ENCODE measurements at places on chromosomes 1 and 21. TPM values are rescaled to one million over a fixed set of nuclear protein-coding genes. Genes with fewer than 3 reads are reported as not detected.

Gene MIB2
- total RNA-seq: 43.6 TPM

Gene EPB41
- 18.6 TPM for total RNA-seq

Gene OR2L2
- not detected for total RNA-seq

Gene SDE2
- total RNA-seq: 27.7 TPM

Gene RGS8
- total RNA-seq: not detected

Gene IGSF3
- total RNA-seq: 0.60 TPM

Gene CYP4A11
- total RNA-seq: not detected

Gene AADACL3
- total RNA-seq: not detected

Gene GBP6
- total RNA-seq: not detected

- DNase-seq: no peak
Observed at GRCh38 chr1:211503542-211503941, 11.6 kb upstream of the RD3 start.

- DNase-seq: peak; percentile 5
Observed at GRCh38 chr1:233790662-233791371, 113.7 kb upstream of the SLC35F3 start.

DNA sequence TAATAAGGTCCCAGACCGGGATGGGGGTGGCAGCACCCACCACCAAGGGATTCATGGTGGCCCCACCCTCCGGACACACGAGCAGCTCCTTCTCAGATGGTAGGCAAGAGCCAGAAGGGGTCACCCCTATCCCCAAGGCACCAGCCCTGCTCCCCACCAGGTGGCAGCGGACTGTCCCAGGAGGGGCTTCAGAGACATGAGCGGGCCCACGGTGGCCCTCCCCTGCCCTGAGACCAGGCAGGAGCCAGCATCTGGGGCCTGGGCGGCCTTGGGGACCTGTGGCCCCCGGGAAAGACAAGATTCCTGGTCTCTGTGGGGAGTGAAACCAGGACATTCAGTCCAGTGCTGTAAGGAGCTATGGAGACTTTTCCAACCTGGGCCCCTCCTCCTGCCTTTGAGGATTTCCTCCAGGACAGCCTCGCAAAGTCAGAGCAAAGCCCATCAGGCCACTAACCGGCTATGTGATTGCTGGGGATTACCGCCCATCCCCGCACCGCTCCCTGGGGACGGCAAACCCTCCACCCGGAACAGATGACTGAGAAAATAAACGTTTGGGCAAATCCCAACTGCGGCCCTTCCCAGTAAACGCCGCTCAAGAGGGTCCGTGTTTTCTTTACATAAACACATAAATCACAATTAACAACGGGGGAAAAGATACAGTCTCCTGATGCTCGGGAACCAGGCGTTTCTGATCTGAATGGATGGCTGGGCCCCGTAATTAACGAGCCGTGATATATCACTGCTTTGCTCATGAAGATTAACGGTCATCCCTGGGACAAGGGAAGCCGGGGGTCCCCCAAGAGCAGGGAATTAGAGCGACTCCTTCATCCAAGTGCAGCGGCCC is 50.9 kb upstream of the ARHGEF16 start:
- no peak for DNase-seq

DNA sequence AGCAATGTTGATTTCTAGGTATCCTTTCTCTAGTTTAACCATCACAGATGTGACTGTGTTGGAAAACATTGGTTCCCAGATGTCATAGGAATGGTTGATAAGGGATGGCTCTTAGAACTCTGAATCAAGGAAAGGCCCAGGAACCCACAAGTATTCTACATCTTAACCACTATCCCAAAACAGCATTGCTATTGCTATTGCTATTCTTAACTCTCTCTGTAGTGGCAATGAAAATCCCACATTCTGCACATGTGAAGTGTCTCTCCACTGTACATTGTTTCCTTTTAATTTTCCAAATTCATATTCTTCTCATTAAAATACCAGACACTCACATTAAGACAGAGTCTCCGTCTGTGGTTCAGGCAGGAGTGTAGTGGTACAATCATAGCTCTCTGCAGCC is 420.4 kb upstream of the RUNX1 start:
- no peak for DNase-seq

DNA sequence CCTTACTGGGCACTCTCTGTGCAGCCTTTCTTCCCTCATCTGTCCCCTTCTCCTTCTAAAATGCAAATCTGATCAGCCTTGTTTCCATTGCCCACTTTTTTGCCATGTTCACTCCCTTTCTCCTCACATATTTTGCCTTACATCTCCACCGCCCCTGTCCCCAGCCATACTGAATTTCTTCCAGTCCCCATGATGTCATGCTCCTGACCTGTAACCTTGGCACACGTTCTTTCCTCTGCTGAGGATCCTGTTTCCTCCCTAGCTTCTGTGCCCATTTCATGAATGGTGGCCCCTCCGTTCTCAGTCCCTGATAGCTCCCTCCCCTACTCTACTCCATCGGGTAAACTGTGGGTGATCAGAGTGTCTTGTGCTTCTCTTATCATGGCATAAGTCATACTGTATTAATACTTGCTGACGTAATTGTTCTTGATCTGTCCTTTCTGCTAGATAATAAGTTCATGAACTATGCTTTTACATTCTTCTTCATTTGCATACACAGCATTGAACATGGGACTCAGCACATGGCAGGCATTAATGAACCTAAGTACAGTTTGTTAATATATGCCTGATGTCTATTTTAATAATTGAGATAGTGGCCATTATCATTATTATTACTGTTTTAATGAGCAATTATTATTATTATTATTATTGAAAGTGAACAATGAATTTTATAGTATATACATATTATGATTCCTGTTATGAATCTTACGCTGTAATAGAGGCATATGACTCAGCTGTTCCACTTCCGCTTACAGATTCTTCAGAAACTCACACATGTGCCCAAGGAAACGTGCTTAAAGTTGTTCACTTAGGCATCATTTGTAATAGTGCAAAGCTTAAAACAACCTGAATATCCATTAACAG is 28.5 kb downstream of the MAP3K21 start:
- no peak for DNase-seq

DNA sequence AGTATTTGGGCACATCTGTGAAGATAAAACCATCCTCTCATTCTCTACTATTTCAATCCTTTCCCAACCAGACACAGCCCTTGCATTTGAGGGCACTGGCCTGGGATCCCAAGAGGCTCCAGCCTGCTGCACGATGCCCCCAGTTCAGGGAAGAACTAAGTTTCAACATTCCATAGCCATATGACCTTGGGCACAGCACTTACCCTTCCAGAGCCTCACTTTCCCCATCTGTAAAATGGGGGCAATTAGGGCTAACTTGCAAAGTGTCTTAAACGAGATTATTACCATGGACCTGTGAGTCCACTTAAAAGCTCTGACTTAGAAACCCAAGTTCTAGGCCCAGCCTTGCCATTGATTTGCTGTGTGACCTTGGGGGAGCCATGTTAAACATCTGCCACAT is 22.9 kb downstream of the CDCP2 start:
- no peak for DNase-seq

DNA sequence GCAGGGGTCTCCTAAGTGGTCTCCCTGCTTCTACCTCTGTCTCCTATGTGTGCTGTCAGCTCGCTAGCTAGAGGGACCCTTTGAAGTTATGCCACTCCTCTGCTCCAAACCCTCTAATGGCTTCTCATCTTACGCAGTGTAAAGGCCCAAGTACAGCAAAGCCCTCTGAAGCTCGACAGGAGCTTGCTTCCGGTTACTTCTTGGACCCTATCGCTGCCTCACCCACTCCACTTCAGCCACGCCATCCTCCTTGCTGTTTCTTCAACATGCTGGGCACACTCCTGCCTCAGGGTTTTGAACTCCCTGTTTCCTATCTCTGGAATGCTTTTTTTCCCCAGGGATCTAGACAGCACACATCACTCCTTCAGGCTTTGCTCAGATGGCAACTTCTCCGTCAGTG is 102.3 kb upstream of the F3 start:
- no peak for DNase-seq

DNA sequence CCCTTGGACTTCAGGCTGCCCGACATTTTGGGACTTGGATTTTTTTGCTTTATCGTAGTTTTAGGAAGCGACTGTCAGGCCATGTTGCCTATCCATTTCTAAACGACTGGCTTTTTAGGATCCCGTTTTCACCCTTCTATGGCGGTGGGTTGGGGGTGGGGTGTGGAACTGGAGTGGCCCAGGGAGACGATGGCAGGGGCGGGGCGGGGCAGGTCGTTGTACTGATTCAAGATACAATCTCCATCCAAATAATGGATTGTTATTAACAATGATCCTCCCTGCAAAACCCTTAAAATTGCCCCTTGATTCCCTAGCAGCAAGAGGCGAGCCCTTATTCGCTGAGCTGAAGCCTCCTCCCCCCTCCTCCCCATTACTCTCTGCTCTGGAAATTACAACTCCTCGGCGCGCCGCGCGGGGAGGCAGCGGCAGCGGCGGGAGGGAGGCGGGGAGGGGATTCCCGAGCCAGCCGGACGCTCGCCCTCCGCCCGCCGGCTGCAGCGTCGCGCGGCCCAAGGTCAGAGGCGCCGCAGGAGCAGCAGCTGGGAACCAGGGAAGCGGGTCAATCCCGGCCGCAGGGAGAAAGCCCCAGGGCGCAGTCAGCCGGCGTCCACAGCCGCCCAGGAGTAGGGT is at the start of gene TRIM67:
TSS of gene TRIM67 (plus strand) at position 392 of the 630 bp plus-strand sequence. CDS start 912 bp downstream, outside the sequence.
- DNase-seq: no peak

DNA sequence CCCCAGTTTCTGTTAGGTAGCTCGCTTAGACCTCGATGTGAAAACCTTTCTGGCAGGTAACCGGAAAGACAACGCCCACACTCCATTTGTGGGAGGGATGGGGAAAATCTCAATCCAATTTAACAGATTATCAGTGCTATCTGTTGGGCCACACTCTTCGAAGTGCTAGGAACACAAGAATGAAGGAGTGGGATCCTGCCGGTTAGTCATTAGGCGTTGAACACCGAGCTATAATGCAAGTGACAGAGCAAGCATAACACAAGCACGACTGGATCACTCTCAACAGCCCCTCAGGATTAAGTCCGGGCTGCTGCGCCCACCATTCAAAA is 531 bp downstream of the SNIP1 start:
- no peak for DNase-seq

- DNase-seq: no peak
Observed at GRCh38 chr1:226661965-226662364, 77.1 kb downstream of the ITPKB start.

DNA sequence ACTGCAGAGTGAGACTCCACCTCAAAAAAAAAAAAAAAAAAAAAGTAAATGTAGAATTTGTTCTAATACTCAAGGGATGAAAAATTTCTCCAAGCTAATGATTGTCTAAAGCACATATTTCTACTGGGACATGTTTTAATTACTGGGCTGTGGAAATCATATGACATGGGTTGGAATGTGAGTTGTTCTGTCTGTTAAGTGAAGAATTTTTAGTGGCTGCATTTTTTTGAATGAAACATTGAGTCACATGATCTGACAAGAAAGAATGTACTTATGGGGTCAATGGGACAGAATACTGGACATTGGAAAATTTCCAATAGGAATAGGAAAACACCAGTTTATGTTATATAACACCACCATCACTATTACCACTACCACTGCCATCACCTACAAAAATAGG is 123.8 kb upstream of the IVNS1ABP start:
- DNase-seq: no peak

GRCh38 chr1:226717256-226717909 is 21.7 kb downstream of the ITPKB start:
- DNase-seq: no peak

- no peak for DNase-seq
Observed at GRCh38 chr1:217311766-217312165, 319.1 kb downstream of the GPATCH2 start.

GRCh38 chr1:203628201-203629015 is 1.8 kb downstream of the ATP2B4 start:
- no peak for DNase-seq

DNA sequence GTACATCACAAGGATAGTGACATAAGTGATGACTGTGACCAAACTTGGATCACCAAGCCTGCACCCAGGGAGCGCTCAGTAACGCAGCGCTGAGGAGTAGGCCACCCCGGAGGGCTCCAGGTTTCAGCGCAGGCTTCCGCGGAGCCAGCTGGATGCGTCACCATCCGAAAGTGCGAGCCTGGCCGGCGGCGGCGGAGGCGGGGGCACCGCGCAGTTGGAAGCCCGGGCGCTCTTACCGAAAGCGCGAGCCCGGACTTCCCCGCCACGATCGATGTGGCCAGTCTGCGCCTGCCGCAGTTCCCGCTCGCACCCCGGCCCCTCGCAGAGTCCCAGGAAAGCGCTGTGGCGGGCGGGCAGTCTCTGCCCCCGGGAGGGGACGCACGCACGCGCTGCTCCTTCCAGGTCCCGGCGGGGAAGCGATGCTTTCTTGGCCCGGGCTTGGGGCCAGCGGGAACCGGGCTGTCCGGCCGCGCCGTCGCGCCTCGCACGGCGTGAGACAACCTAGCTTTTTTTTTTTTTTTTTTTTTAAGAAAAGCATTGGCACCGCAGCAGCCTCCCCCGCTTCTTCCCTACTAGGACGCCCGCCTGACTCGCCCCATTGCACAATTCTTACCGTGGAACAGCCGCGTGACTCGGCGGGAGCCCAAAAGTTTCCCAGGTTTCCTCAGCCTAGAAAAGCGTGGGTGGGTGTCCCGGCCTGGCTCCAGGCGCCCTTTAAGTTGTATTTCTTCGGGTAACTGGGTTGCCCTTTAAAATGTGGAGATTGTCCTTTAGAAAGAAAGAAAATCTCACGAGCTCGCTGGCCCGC is 36.4 kb upstream of the JAK1 start:
- DNase-seq: peak; percentile 35
